ENCODE measurements at places on chromosomes 5 and 9. TPM values are rescaled to one million over a fixed set of nuclear protein-coding genes. Genes with fewer than 3 reads are reported as not detected.

GRCh38 chr9:35522700-35523099 is 32.8 kb downstream of the RUSC2 start:
- peaks cover 35% of the 10 kb centered on the region for H3K4me1 ChIP-seq
- DNase-seq, result no peak
- no peak overlapping the region for H3K27ac ChIP-seq
- H3K27me3 ChIP-seq, result no peaks in the 10 kb centered on the region
- H3K36me3 ChIP-seq, result no peaks in the 10 kb centered on the region

Gene LHX6
- 11.5 TPM for total RNA-seq

DNA sequence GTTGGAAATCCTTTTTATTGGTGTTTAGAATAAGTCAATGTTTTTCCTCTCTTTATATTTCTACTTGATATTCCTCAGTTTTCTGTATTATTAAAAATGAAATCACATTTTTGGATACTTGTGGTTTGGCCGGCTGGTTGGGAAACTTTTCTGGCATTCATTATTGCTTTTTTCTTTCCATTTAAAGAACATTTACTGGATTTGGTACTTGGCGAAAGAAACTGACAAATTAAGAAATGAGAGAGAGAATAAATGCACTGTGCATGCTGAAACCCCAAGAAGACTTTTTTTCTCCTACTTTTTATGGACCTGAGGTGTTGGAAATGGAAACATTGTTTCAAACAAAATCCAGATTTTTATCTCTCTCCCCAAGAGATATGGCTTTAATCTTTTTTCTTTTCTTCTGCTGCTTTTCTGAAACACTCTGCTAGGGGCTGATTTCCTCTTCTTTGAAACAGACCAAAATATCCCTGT is 128.4 kb downstream of the SNX18 start:
- H3K36me3 ChIP-seq, result no peaks in the 10 kb centered on the region
- no peak for DNase-seq
- no peak overlapping the region for H3K4me3 ChIP-seq
- H3K27ac ChIP-seq, result peak overlapping the region; percentile 90

GRCh38 chr5:112418659-112419163 is 366 bp downstream of the EPB41L4A start:
- H3K4me1 ChIP-seq, result no peaks in the 10 kb centered on the region
- peak overlapping the region; percentile 78 for H3K27ac ChIP-seq

- H3K27me3 ChIP-seq, result no peaks in the 10 kb centered on the region
- H3K4me3 ChIP-seq, result no peak overlapping the region
- no peaks in the 10 kb centered on the region for H3K36me3 ChIP-seq
- no peaks in the 10 kb centered on the region for H3K4me1 ChIP-seq
- H3K27ac ChIP-seq, result no peak overlapping the region
These were observed 91.6 kb downstream of the CFAP90 start for GRCh38 chr5:7759257-7759871.

DNA sequence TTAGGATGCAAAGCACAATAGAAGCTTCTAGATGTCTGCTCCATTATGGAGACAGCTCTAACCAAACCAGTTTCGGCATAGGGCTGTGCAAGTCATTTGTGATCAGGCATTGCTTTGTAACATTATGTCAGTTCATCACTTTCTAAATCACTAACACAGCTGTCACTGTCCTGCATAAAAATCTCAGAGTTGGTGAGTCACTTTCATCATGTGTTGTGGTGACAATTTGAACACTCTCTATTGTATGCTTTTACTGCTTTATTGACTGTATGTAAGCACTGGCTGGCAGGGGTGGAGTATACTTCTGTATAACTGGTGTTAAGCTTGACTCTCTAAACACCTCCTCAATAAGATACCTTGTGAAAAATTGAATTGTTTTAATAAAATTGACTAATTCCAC is 77.9 kb downstream of the SLCO4C1 start:
- H3K27me3 ChIP-seq, result no peaks in the 10 kb centered on the region
- H3K4me3 ChIP-seq, result no peak overlapping the region
- no peak overlapping the region for H3K27ac ChIP-seq
- no peak for DNase-seq
- H3K4me1 ChIP-seq, result no peaks in the 10 kb centered on the region

DNA sequence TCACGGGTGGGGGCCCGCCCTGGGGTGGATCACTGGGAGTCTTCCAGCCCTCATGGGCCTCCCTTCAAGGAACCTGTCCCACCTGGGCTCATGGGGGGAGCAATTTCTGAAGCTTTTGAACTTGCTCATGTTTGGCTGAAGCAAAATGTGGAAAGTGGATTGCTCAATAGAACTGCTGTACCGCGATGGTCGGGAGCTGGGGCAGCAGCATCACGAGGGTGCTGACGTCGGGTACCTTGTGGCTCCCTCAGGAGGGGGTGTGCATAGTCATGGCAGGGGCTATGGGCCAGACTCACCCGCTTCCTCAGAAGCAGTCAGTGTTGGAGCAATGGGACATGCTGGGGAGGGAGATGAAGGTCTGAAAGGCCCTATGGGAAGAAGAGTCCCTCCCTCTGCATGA is 57.9 kb downstream of the PRRT1B start:
- no peaks in the 10 kb centered on the region for H3K27me3 ChIP-seq
- H3K4me3 ChIP-seq, result no peak overlapping the region
- H3K27ac ChIP-seq, result no peak overlapping the region

DNA sequence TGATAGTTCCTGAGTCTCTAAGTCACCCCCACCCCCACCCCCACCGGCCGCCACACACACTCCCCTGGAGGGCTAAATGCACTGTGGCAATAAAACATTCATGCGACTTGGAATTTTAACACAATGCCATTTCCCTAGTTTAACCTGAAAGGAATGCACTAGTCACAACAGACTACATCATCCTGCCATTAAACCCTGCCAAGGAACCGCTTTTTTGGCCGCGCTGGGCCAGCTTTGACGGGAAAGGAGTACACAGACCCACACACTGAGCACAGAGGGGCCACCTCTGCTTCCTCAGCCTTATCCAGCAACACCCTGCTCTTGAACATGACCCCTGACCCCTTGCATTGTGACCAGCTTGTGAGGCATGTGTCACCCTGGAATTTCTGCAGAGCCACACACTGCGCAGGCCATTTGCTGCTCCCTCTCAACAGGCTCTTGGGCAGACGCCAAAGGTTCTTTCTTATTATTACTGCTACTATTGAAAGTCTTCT is 165.3 kb downstream of the BNC2 start:
- peak overlapping the region; percentile 62 for H3K27ac ChIP-seq
- no peaks in the 10 kb centered on the region for H3K27me3 ChIP-seq
- H3K36me3 ChIP-seq, result no peaks in the 10 kb centered on the region
- H3K4me1 ChIP-seq, result no peaks in the 10 kb centered on the region
- peak; percentile 64 for DNase-seq

Gene BRD3OS
- total RNA-seq, result 19.0 TPM

DNA sequence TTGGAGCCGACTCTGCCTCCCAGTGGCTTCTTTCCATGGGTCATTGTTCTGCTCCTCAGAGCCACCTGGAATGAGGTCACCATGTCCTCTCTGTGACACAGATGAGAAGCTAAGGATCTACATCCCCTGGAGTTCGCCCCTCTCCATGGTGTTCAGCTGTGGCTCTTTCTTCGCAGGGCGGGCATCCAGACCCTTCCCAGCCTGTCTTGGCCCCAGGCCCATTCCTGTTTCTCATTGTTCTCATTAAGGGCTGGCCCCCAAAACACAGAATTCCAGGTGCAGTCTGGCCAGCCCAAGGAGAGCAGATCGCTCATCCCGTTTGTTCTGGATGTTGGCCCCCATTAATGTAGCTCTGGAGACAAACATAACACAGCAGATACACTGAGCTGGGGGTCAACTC is 66.4 kb upstream of the COL15A1 start:
- no peak overlapping the region for H3K27ac ChIP-seq
- H3K4me1 ChIP-seq, result peaks cover 16% of the 10 kb centered on the region
- no peaks in the 10 kb centered on the region for H3K36me3 ChIP-seq
- no peak overlapping the region for H3K4me3 ChIP-seq
- H3K27me3 ChIP-seq, result no peaks in the 10 kb centered on the region

GRCh38 chr5:173909199-173909598 is 21.1 kb downstream of the CPEB4 start:
- no peak overlapping the region for H3K27ac ChIP-seq
- H3K4me3 ChIP-seq, result no peak overlapping the region
- peak; percentile 76 for DNase-seq
- no peaks in the 10 kb centered on the region for H3K27me3 ChIP-seq
- H3K4me1 ChIP-seq, result peaks cover 39% of the 10 kb centered on the region

- H3K4me1 ChIP-seq, result peaks cover 10% of the 10 kb centered on the region
- H3K27ac ChIP-seq, result no peak within 1 kb of the TSS
- H3K27me3 ChIP-seq, result no peaks in the 10 kb centered on the region
- no peaks in the 10 kb centered on the region for H3K36me3 ChIP-seq
These were observed at the start of gene TNC for GRCh38 chr9:115117999-115118878. Gene TNC, minus strand, starts transcription at chr9:115118157. Its CDS starts 27,139 bp downstream, at chr9:115091018.
